ENCODE measurements at places on chromosomes 5 and 9. TPM values are rescaled to one million over a fixed set of nuclear protein-coding genes. Genes with fewer than 3 reads are reported as not detected.

Gene SLC6A3
- 0.46 TPM for total RNA-seq

Gene SPATA6L
- 0.55 TPM for total RNA-seq

Gene SPATA31E1
- 0.09 TPM for total RNA-seq

Gene MRPS2
- 78.6 TPM for total RNA-seq

Gene PDGFRB
- total RNA-seq: 15.9 TPM

Gene PPP1R26
- 32.7 TPM for total RNA-seq

Data from H1 (cell line).